ENCODE measurements at places on chromosomes 2 and 18. TPM values are rescaled to one million over a fixed set of nuclear protein-coding genes. Genes with fewer than 3 reads are reported as not detected.

DNA sequence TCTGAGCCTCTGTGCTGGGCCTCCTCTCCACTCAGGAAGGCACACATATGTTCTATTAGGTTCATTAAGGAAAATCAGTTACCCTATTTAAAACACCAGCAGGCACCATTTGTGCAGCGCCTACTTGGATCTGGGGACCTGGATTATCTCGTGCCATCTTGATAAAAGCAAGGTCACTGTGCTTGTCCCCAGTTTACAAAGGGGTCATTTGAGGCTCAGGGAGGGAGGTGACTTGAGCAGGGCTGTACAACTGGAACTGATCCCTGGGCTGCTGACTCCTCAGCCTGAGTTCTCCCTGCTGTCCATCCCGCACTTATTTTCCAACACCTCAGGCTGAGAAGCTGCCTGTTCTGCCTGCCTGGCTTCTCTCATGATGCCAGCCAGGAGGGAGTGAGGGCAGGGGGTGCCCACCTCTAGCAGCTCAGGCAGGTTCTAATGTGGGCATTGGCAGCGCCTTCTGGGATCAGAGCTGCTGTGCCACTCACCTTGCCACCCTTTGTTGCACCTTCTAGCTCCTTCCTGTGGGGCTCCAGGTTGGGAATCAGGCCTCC lies 120.3 kb downstream of the GLI2 start:
- no peak for DNase-seq

- no peak for DNase-seq
Measured at GRCh38 chr2:226644399-226644865, 155.2 kb downstream of the IRS1 start.

DNA sequence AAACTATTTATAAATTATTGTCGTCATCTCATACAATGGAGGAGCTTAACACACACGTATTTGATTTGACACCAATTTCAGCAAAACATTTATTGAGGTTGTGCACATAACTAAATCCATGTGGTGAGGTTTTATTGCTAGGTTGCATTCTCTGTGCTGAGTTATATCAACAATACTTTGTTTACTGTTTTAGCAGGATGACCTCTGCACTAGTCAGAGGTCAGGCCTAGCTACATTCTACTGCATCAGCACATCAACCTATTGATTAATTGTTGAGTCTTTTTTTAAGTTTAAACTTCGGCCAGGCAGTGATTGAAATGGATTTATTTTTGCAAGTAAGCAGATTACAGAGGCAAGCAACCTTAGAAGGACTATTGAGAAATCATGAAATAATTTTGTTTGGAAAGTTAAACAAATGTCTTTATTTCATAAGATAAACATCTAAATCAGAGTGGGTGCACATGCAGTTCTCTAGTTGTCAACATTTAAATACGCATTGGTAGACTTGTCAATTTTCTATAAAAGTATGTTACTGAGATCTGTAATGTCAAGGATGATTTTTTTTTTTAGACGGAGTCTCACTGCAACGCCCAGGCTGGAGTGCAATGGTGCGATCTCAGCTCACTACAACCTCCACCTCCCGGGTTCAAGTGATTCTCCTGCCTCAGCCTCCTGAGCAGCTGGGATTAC lies 75.2 kb upstream of the CD28 start:
- no peak for DNase-seq

DNA sequence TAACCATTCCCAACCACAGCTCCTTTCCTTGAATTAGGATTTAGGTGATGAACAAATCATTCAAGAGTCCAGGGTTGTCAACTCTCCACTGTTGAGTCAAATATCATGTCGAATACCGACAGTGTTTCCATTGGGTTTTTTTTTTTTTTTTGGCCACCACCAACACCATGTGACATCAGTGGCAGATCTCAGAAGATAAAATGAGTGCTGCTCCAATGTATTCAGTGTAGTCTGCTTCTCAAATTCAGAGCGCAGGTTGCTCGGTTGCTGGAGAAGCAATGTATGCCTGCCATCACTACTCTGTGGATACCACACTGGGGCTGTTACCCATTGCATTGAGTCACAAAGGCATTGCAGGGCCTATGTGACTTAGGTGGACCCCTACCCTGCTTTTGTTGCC lies 10.8 kb upstream of the ATL2 start:
- no peak for DNase-seq

- DNase-seq = no peak
Measured at GRCh38 chr2:230644356-230644935, 68.2 kb upstream of the CAB39 start.

DNA sequence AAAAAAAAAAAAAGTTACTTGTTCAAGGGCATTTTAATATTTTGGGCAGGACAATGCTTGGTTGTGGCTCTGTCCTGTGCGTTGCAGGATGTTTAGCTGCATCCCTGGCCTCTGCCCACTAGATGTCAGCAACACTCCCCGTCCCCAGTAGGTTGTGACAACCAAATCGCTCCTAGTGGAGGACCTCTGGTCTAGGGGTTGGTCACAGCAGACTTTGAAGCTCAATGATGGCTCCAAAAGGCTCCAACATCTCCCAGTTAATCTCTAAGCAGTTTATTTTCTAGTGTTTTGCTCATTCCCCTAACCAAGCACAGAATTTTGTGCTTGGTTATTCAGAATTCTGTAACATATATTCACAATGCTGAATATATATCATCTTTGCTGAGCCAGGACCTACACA lies 67.0 kb downstream of the CHRNA1 start:
- DNase-seq = peak; percentile 74

- DNase-seq = peak; percentile 49
Measured at GRCh38 chr2:53913721-53914120, 54.0 kb upstream of the GPR75 start.

GRCh38 chr2:165293440-165294420 lies 54.5 kb downstream of the SCN2A start:
- peak; percentile 58 for DNase-seq

- no peak for DNase-seq
Measured at GRCh38 chr2:105114551-105114950, 76.7 kb downstream of the MRPS9 start.

GRCh38 chr2:69789772-69790600 lies 39.5 kb upstream of the GMCL1 start:
- DNase-seq = no peak

CXCR4 gene
- 221 TPM for total RNA-seq

MRPL44 gene
- 34.0 TPM for total RNA-seq

TMEM178A gene
- 1.9 TPM for total RNA-seq

TXNDC2 gene
- total RNA-seq = not detected

Measured in activated T-cell treated with anti-CD3 and anti-CD28 coated beads, Interleukin-2, amount 50 U/mL, for 72 hours (primary cell).